ENCODE measurements at places on chromosomes 16 and 17. TPM values are rescaled to one million over a fixed set of nuclear protein-coding genes. Genes with fewer than 3 reads are reported as not detected.

Gene RUNDC3A
- 0.35 TPM for total RNA-seq

Gene SYNGR3
- 0.44 TPM for total RNA-seq

DNA sequence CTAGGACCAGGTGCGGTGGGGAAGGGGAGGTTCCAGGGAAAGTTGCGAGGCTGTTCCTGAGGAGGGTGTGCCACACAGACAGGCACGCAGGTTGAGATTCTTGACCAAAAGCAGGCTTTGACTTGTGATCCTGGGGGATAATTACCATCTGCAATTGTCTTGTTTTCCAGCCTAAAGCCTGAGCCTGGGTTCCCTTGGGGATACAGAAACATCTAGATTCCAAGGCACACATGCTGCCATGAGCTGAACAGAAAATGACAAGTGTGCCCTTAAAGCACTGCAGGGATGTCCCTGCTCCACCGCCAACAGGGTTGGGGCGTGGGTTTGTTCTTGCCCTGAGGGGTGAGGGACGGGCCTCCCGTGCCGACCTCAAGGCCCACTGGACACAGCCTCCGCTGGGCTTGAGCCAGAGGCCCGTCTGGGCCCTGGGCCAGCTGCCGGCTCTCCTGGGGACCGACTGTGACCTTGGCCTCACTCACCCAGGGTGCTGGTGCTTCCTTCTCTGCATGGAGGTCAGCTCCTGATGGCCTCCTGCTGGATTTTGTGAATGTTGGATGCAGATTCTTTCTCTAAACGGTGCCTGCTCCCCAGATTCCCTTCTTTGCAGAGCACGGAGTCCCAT is 14.0 kb downstream of the CA5A start:
- DNase-seq, result peak; percentile 60

Gene ZDHHC7
- 47.8 TPM for total RNA-seq

Gene NXPH3
- 3.8 TPM for total RNA-seq

DNA sequence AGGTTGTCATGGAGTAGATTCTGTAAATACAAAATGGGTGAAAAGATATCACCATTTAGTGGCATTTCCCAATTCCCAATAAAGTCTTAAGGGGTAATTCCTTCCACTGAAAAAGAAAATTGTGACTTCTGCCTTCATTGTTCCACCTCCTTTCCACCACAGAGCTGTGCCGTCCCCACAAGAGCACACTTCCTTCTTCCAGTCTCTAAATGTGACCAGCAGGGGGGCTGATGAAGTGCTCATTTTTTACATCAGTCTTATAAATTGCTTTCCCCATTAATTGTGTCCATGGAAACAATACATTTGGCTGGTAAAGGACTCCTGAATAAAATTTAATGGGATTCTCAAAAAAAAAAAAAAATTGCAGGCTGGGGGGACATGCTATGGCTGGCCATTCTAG is 260.8 kb upstream of the PSMD7 start:
- no peak for DNase-seq
